ENCODE measurements at places on chromosomes 16 and 17.
A peak's percentile ranks its signal among the peaks of the same experiment; 100 is the strongest.

DNA sequence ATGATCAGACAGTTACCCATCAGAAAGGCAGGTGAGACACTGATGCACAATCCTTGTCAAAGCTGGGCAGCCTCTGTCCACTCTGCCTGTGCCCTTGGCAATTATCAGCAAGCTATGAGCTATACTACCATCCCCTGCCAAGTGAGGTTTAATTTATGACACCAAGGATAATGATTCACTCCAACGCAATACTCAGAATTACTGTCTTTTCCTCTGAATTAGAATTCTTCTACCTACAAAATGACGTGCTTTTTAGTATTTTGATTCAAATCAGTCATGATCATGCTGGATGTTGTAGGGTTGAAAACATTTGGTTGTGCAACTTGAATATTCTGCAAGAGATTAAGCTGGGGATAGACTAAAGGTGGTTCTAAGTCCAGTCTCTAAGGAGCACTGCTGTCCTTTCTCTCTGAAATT lies 116.8 kb upstream of the SOX9 start:
- no peak for DNase-seq

DNA sequence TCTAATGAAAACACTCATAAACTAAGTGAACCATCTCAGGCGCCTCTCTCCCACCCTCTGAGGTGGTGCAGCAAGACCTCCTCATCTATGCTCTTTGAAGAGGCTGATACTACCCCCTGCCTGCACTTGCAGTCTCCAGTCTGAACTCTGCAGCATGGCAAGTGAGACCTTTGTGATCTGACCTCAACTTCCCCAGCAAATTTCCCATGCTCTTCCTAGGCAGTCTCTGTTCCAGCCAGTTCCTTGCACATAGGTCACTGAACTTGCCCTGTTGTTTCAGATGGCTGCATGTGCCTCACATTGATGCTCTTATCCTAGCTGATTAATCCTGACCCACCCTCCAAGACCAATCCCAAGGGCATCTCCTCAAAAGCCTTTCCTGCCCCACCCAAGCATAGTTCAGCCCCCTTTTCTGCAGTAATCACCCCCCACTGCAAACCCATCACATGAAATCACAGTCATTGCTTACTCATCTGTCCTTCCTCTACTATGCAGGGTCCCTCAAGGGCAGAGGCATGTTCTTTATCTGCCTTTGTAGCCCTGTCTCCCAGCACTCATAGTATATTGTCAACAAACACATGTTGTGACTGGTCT lies 42.0 kb downstream of the TBX21 start:
- no peak for DNase-seq

GRCh38 chr16:3546986-3547682 lies 30.1 kb downstream of the NLRC3 start:
- no peak for DNase-seq

DNA sequence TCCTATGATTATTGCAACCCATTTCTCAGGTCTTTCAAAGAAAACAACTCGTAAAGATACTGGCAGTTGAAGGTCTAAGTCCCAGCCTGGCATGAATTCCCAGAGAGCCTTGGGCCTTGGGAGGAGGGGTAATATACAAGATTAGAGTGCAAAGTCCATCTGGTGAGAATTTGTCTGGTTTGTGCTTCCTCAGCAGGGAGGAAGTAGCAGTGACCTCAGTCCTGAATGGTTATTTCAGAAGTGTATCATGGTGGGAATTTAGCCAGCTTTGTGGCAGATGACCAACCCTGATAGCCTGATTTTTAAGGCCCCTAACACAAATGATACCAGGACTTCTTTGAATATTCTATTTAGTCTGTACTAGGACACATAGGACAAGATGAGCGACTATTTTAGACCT lies 151.2 kb upstream of the TBX2 start:
- peak; percentile 27 for DNase-seq

DNA sequence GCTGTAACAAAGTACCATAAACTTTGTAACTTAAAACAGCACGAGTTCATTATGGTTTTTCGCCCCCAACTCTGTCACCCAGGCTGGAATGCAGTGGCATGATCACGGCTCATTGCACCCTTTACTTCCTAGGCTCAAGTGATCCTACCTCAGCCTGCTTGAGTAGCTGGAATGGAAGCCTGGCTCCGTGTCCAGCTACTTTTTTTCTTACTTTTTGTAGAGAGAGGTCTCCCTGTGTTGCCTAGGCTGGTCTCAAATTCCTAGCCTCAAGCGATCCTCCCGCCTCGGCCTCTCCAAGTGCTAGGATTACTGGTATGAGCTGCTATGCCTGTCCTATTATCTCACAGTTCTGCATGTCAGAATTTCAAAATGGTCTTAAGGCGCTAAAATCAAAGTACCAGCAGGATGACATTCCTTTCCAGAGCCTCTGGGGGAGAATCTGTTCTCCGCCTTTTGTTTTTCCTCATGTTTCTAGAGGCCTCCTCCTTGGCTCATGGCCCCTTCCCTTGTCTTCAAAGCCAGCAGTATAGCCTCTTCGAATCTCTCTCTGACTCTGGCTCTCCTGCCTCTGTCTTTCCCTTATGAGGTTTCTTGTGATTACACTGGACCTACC lies 10.1 kb upstream of the PRM1 start:
- no peak for DNase-seq

- peak; percentile 5 for DNase-seq
These were observed 105.9 kb downstream of the METRNL start for GRCh38 chr17:83185023-83186002.

Measured in WERI-Rb-1 (cell line).